ENCODE measurements at places on chromosomes 6 and 20.

- DNase-seq = no peak
These were observed 529.1 kb upstream of the CITED2 start for GRCh38 chr6:139903411-139904157.

GRCh38 chr6:146813554-146813953, 214.8 kb downstream of the ADGB start:
- no peak for DNase-seq

DNA sequence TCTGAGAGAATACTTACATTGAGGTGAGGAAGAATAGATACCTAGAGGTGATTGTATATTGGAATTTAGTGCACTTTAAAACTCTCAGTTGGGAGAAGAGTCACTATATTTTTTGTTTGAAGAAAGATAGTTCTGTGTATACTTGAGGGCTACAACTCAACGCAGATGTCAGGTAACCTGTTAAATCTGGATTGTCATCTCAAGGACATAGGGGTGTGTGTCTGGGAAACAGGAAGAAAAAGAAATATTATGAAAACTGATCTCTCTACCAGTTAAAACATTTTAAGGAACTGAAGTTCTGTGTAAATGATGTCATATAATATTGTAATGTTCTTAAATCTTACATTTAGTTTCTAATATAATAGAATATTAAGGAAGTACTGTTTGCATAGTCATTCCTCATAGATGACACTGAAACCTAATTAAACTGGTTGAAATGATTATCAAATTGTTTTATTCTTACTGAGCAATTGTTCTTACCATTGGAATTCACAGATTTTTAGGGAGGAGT, 86.2 kb downstream of the SMAP1 start:
- DNase-seq = no peak

DNA sequence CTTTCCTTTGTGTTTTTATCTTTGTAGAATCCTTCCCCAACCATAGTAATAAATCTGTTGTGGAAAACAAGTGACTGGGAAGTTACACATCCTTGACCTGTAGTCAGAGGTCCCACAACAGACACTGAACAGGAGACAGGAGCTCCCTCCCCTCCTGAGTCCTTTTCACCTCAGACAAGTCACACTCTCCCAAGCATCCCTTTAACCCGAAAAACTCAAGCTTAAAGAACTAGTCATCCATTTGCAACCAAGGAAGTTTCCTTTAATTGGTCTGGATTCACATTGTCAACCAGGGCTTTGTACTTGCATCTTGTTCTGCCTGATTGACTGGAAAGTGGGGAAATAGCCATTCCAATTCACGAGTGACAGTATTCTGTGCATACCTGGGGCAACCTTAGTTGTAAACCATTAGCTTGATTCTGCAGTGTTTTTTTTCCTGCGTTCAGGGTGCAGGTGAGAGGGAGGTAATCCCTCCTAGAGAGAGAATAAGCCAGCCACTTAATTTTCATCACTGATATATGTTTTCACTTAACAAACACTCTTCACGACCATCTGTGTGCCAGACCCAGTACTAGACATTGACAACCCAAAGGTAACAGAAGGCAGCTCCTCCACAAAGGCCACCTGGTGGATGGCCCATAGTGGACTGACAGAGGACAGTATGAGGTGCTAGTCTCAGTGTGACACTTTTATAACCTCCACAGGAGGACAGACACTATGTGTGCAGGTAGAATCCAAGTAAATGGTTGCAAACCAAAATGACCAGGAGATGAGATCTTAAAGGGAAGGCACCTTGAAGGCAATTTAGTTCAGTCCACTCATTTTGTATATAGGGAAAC, 112.4 kb downstream of the SLX4IP start:
- DNase-seq = no peak

- DNase-seq = no peak
These were observed 156.8 kb downstream of the DLL1 start for GRCh38 chr6:170134031-170134470.

DNA sequence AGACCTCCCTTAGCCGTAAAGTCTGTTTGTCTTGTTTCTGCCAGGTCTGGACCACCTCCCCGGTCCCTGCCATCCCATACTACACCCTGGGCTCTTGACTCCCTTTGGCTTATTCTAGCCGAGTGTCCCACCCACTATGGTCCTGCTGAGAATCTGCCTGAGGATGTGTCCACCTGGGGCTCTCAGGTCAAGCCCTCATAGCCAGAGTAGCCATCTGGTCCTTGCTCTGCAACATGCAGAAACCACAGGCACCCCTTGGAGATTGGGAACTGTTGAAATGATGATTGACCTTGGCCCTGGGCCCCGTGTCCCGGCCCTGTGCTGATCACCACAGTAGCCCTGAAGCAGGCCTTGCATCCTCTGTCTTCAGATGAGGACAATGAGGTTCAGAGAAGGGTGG, 44.0 kb downstream of the VSTM2L start:
- no peak for DNase-seq

GRCh38 chr20:11376998-11377397, 540.7 kb upstream of the BTBD3 start:
- no peak for DNase-seq

DNA sequence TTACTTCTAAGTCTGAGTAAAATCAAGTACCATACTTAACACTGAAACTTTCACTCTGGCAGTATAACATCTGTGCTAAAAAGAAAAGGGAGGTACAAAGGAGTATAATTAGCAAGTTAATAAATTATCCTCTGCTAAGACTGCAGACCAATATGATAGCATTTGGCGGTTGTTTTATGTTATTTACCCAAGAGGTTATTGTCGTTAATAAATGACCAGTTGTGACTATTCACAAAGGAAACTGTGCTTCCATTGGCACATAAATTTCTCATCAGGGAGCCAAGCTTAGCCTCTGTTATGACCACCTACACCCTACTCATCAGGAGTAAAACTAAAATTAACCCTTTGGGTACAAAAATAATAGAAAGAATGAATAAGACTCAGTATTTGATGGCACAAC, 86.5 kb downstream of the CRYBG1 start:
- no peak for DNase-seq

DNA sequence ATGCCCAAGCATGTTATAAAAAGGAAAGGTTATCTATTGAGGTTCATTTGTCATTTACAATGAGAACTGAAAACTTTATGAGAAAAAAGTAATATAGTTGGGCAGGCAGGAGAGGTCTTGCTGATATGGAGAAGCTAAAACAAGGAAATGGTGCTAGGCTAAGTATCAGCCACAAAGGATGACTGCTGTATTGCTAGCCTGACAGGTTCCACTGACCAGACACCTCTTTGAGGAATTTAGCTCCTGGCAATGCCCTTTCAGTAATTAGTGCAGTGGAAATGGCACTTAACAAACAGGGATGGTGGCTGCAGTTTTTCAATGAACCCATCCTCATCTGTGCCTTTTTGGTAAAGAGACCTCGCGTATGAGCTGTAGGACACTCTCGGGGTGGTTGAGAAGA, 284.4 kb downstream of the ZFAND3 start:
- no peak for DNase-seq

DNA sequence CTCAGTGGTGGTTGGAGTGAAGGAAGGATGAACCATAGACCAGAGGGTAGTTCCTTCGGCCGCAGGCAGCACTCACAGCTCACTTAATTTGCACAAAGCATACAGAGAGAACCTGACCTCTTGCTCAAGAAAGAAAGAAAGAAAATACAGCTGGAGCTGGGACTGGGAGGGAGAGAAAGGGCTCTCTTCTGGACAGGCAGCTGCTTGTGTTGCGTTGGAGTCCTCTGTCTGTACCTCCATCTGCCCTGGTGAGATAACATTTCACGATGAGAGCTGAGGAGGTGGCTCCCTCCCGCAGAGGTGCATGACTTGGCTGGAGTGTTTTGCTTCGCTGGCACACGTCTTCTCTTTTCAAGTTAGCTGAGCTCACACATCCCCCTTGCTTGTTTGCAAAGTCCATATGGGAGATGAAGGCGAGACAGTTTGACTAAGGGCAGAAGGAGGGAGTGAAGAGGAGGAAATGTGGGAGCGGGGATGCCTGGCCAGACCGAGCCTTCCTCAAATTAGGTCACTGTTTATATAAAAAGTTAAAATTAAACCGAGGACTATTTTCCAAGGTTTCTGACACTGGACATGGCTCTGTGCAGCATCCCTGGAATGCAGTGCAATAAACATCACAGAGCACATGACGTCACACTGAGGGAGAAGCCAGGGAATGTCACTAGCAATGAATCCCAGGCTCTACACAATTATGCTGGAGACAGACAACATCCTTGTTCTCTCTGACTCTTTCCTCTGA, 359.4 kb downstream of the CD83 start:
- DNase-seq = no peak

DNA sequence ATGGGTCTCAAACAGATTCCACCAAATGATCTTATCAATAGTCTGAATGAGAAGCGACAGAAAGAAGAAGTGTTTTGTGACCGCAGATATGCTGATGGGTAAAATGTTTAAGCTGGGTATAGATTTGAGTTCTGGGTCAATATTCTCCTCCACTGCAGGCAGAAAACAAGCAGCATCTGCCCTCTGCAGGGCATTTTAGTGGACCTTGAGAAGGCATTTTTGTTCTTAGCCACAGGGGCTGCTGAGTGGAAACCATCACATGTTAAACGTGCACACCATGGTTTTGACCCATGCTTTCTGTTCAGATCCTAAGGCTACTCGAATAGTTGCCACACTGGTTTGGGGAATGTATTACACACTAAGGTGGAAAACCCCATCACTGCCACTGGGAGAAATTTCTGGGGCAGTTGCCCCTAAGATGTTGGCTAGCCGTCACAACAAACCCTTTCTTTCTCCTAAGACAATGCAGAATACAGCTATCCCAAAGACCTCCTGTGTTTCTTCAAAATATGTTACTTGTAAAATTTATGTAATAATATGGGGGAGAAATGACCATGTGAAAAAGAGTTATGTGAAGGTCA, 5.5 kb downstream of the POU3F2 start:
- DNase-seq = no peak

DNA sequence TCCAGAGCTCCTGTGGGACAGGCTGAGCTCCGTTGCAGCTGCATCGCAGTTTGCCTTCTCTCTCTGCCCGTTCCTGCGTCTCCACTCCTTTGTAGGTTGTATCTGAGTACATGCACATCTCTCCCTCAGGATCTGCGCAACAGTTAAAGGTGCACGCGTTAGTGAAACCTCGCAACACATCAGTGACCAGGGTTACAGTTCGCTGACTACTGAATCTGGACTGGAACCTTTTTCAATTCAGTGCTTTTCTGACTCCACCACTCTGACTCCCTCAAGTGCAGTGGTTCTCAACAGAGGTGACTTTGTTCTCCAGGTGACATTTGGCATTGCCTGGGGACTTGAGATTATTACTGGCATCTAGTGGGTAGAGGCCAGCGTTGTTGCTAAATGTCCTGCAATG, 44.0 kb downstream of the UST start:
- DNase-seq = no peak

GRCh38 chr6:85134172-85134571, 315.7 kb upstream of the NT5E start:
- no peak for DNase-seq

DNA sequence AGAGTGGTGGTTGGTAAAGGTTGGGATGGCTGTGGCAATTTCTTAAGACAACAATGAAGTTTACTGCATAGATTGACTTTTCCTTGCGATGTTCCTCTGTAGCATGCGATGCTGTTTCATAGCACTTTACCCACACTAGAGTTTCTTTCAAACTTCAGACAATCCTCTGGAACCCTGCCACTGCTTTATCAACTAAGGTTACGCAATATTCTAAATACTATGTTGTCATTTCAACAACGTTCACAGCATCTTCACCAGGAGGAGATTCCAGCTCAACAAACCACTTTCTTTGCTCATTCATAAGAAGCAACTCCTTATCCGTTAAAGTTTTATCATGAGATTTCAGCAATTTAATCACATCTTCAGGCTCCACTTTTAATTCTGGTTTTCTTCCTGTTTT, 161.2 kb upstream of the NRSN1 start:
- no peak for DNase-seq

- DNase-seq = no peak
These were observed 603.5 kb upstream of the CDH4 start for GRCh38 chr20:60648556-60648955.

DNA sequence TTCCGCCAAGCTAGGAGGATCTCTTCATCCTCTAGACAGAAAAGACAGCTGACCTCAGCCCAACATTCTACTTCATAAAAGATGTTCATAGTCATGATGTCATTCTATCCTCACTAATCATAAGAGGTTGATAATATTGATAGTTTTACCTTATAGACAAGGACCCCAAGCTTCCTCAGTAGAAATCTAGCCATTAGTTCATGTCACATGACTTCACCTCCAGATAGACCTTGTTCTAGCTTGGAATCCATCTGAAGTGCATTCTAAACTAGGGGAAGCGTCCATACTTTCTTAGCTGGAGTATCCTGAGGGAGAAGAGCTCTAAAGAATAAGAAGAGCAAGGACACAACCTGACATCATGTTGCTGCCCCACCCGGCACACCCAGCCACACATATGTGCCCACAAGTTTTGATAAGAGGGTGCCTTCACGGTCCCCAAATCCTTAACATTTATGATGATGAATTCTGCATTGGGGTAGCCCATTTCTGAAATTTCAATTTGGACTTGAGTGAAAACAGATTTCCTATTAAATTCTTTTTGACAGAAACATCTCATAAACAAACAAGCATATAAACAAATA, 292.5 kb upstream of the STXBP5 start:
- DNase-seq = no peak

DNA sequence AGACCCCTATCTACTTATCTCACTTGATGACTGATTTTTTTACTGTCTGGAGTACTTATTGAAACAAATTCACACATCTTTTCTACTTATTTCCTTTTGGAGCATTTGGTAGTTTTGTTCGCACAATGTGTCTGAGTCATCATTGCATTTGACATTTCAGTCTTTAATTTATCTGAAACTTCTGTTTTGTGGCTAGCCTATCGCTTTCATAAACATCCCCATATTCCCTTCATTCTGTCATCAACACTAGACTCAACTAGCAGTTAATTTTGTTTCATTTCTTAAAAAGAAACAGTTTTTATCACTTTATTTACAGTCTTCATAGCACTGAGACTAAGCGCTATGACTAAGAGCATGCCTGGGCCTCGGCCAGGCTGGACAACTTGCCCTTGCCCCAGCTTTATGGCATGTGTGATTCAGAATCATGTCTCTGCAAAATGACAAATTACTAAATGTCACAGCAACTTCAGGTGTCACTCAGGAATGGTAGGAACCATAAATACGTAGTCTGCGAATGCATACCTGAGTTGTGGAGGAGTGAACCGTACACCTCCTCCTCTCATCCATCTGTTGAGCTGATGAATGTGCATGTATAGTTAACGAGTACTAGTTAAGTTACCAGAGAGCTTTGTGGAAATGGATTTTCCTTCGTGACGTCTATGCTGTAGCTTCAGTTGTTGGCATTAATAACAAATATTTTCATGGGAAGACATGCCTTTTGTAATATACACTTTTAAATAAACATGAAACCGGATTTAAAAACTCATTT, 16.2 kb downstream of the L3MBTL3 start:
- DNase-seq = no peak

GRCh38 chr6:37704923-37705238, 7.2 kb upstream of the MDGA1 start:
- no peak for DNase-seq

GRCh38 chr20:33010133-33010504, 2.6 kb downstream of the BPIFB2 start:
- no peak for DNase-seq
